K562 (cell line): ENCODE measurements at places on chromosomes 3 and 15. TPM values are rescaled to one million over a fixed set of nuclear protein-coding genes. Genes with fewer than 3 reads are reported as not detected.

GAP43 gene
- 0.11 TPM in 2 replicates for total RNA-seq

TP63 gene
- 1.1 and 1.4 TPM in 2 replicates for total RNA-seq

ALG1L2 gene
- 0.53 TPM in 1 of 2 replicates, not detected in the other for total RNA-seq

GRCh38 chr3:69472093-69472492 is 86.2 kb upstream of the FRMD4B start:
- no peak overlapping the region for H3K4me3 ChIP-seq
- no peaks in the 10 kb centered on the region for H3K36me3 ChIP-seq
- no peak overlapping the region for H3K27ac ChIP-seq
- DNase-seq = no peak

DNA sequence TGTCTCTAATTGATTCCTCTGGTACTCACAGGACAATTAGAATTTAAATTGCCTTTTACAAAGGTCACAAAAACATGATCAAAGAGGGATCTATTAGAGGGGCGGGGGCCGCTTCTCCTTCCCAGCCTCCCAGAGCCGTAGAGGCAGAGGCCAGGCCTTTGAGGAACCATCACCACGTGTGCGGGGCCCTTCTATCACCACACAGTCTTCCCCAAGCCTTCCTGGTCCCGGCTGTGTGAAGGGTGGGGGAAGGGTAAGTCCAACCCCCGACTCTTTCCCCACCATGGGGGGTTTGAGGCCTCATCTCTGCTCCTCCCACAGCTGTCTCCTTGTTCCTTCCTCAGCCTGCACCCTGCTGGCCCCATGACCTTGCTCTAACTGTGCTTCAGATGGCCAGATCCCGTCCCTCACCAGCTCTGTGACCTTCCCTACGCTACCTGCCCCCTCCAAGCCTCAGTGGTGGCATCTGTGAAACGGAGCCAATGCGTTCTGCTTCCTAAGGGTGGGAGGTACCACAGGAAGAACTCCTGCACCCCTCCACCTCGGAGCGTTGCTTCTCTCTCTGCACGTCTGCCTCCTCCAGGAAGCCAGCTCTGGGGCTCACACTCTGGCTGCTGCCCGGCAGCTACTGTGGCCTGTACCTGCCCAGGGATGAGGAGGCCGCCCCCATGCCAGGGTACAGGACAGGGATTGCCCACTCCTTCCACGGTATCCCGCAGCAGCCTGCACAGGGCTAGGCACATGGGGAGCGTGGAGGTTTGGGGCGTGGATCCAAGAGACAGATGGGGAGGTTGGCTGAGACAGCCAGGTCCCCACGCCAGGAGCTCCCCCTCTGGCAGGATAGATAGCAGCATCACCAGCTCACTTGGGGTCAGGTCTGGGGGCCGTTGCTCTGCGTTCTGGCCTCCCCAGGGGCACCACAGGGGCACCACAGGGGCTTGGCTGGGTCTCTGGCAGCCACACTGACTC is 83.8 kb downstream of the LINGO1 start:
- no peaks in the 10 kb centered on the region; the same call in 2 of the 3 replicates for H3K27me3 ChIP-seq
- no peak overlapping the region for H3K27ac ChIP-seq
- no peak overlapping the region for H3K4me3 ChIP-seq
- no peak for DNase-seq
